ENCODE measurements at places on chromosomes 6 and 20.

- peak; percentile 27 for DNase-seq
Measured at GRCh38 chr6:127855542-127856159, 45.2 kb downstream of the THEMIS start.

DNA sequence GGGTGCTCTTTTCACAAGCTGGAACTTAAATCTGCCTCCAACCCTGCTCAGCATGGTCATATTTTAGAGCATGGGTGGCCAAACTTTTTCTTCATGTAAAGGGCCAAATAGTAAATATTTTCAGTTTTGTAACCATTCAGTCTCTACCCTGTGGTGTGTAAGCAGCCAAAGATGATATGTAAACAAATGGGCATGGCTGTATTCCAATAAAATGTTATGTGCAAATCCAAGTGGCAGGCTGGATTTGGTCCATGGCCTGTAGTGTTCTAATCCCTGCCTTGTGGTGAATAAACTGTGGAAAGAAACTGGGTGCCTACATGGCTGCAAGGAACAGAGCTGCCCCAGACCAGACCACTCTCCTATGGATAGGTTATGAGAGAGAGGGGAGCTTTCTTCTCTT lies 32.7 kb downstream of the OGFRL1 start:
- DNase-seq: no peak

GRCh38 chr20:25221592-25222460 lies 26.1 kb upstream of the PYGB start:
- DNase-seq: no peak

DNA sequence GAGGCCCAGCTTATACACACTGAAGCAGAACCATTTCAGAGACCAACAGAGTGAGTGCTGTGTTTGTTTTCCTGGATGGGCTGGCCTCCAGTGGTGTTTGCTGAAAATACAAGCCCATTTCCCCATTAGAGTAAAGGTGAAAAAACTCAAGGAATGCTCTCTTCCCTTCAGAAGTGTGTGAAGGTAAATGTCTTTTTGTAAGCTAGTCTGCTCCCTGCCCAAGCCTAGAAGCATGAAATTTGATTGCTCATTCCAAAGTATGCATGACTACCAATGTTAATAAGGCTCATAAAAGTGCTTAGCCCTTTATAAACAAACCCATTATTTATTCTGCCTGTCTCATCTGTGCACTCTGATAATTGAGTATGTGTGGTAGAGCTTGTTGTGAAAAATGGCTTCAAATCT lies 59.1 kb downstream of the ADGRF1 start:
- DNase-seq: no peak

DNA sequence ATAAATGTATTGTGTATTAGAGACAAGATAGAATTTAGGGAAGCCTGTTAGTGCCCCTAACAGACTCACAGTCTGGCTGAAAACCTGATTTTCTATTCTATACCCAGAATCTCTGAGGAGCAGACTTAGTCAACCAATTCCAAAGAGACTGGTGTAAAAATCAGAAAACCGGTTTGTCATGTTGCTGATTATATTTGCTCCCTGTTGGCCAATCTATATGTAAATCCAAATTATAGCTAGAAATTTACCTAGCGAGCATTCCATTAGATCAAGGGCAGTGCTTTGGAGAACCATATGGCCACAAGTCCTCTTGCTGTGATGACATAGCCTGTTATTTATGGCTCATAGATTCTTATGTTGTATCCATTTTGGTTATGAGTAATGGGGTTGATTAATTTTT lies 4.8 kb downstream of the NFYA start:
- DNase-seq: no peak

GRCh38 chr20:16520154-16520553 lies 53.1 kb downstream of the KIF16B start:
- DNase-seq: no peak

GRCh38 chr6:33018904-33019303 lies 9.5 kb upstream of the HLA-DOA start:
- DNase-seq: no peak

DNA sequence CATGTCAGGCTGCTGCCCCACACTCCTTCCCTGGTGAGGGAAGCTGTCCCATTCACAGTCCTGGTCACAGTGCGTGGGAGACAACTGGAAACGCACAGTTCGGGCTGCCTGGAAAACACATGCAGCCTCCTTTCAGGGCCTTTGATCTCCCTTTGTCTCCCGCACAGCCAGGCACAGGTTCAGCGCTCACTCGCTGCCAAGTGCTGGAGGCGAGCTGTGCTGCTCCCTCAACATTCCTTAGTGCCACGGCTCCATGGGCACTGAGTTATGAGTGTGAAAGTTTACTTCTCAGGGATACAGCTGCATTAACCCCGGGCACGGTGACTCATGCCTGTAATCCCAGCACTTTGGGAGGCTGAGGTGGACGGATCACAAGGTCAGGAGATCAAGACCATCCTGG lies 9.1 kb downstream of the YTHDF1 start:
- DNase-seq: no peak

DNA sequence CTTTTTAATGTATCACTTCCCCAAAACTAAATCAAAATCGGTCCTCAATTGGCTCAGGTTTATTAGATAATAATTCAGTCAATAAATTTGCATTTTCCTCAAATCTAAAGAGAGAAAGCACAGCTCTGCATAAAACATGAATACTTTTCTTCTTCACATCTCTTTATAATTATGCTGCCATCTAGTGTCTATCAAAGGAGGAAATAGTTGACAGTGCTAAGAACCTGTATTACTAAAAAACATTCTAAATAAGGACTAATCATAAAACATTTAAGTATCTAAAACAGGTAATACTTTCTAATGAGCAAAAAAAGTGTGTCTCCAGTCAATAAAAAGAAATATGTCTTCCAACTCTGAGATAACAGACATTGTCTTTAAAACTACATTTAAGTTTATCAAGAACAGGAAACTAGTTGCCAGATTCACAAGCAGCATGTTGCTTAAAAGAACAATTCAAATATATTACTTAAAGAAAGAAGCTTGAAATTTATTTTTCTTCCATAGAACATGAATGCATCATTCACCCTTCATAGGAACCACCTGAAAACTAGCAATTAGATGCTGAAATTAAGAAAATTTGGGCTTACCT lies 56.5 kb upstream of the DST start:
- DNase-seq: no peak

GRCh38 chr6:41222513-41222912 lies 5.6 kb upstream of the TREML4 start:
- DNase-seq: no peak

Measured in stimulated activated CD8-positive, alpha-beta memory T cell treated with anti-CD3 and anti-CD28 coated beads, Interleukin-2, amount 100 ng/mL, for 1 hour (primary cell).